Activated CD8-positive, alpha-beta T cell treated with anti-CD3 and anti-CD28 coated beads for 36 hours (primary cell): ENCODE measurements at places on chromosomes 5 and 9. TPM values are rescaled to one million over a fixed set of nuclear protein-coding genes. Genes with fewer than 3 reads are reported as not detected.

Gene ANXA2R
- total RNA-seq: 10.4 TPM

Gene MCIDAS
- 0.18 TPM for total RNA-seq

Gene LAMC3
- 0.09 TPM for total RNA-seq

Gene FGFR4
- total RNA-seq: 2.2 TPM

Gene ADCY2
- not detected for total RNA-seq

Gene QRFP
- not detected for total RNA-seq

Gene PCDHA9
- not detected for total RNA-seq

Gene SLU7
- 40.9 TPM for total RNA-seq

Gene NR5A1
- not detected for total RNA-seq

Gene OMD
- not detected for total RNA-seq

Gene ZNF782
- 4.7 TPM for total RNA-seq

Gene SYNPO
- total RNA-seq: 0.18 TPM

Gene IFNK
- not detected for total RNA-seq

Gene PCDHGA7
- not detected for total RNA-seq

Gene TEK
- total RNA-seq: not detected

Gene OR1J2
- not detected for total RNA-seq
